Stimulated activated CD4-positive, alpha-beta T cell treated with anti-CD3 and anti-CD28 coated beads, Interleukin-4, amount 100 ng/mL, for 48 hours (primary cell): ENCODE measurements at places on chromosomes 4 and X.

GRCh38 chrX:136711147-136711546, 63.2 kb downstream of the CD40LG start:
- no peak for DNase-seq

DNA sequence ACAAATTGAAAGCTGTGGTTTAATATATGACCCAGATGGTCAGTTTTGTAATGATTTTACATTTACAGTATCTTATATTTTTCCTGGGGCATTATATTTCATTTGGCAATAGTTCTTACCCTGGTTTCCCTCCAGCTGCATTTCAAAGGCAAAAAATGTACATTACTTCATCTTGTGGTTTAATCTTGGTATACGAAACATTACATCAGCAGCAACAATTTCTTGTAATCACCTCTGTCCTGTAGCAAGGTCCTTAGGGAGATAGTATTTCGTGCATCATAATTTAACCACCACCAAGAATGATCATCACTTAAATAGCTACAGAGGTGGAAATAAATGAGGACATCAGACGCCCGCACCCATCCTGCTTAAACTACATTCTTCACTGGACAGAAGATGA, 48.8 kb downstream of the HS6ST2 start:
- DNase-seq: no peak

GRCh38 chr4:153450544-153450917, 15.6 kb upstream of the TMEM131L start:
- DNase-seq: no peak

GRCh38 chrX:24494647-24495075, 29.6 kb downstream of the PDK3 start:
- DNase-seq: no peak

DNA sequence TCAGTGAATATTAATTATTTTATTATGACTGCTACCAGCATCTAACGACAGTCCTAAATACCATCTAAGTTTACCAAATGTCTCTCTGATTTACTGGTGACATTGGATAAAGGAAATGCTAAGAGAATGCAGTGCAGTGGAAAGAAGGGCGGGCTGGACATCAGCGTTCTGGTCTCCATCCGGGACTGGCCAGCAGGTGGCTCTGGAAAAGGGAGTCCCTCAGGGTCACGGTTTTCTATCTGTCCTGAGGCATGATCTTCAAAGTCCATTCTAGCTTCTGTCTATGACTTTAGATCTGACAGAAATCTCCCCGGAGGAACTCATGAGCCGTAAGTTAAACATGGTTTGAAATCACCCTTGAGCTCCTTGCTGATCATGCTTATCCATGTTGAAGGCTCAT, 3.3 kb downstream of the TRIM2 start:
- no peak for DNase-seq

DNA sequence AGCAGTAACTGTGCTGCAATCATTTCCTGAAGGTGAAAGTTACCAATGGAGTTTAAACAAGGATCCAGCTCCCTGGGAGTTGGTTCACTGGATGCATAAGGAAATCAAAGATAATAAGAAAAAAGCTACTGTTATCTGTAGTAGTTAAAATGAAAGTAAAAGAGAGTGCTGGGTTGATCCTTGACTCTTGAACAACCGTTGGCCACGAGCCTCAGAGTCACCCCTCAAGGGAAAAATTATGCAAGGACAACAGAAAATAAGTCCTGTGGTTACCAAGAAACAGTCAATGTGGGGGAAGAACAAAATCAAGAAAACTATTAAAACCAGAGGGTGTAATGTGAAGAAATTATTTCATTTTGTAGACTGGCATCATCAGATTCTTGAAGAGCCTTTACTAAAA, 49.7 kb upstream of the DDIT4L start:
- DNase-seq: no peak

DNA sequence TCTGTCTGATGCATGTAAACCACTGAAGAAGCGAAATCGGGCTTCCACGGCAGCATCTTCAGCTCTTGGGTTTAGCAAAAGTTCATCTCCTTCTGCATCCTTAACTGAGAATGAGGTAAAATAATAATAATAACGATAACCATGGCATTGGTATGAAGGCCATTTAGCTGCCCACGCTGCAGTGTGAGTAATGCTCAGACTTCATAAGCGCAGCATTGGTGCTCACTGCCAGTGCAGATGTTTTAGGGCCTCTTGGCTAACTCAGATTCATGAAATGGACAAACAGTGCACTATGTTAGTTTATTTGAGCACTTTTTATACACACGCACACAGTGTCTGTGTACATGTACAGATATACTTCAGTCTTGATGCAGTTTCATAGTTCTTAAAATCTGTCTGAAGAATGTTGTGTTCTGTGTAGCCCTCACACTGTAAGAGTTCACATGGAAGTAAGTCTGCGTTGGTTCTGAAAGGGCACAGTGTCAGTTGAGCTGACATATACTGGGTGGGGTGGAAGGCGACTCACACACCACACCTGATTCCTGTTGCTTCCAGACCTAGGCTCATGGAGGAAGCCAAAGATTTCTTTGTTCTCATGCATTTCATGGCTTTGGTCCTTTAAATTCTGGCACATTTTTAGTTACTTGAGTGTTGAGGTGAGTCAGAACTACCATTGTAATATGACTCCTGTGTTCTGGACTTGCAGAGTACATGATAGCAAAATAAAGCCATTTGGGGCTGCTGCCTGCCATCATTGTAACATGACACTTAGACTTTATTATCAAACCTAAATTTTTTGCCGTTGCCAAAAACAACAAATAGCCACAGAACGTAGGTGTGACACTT, 68.7 kb downstream of the NSD2 start:
- DNase-seq: no peak

GRCh38 chrX:71068044-71068918, at the start of gene SNX12:
TSS of gene SNX12 (minus strand) at chrX:71068334. CDS start at chrX:71068306, 28 bp downstream.
- peak; percentile 75 for DNase-seq

- no peak for DNase-seq
Observed at GRCh38 chrX:41293269-41293668, 40.7 kb upstream of the DDX3X start.

DNA sequence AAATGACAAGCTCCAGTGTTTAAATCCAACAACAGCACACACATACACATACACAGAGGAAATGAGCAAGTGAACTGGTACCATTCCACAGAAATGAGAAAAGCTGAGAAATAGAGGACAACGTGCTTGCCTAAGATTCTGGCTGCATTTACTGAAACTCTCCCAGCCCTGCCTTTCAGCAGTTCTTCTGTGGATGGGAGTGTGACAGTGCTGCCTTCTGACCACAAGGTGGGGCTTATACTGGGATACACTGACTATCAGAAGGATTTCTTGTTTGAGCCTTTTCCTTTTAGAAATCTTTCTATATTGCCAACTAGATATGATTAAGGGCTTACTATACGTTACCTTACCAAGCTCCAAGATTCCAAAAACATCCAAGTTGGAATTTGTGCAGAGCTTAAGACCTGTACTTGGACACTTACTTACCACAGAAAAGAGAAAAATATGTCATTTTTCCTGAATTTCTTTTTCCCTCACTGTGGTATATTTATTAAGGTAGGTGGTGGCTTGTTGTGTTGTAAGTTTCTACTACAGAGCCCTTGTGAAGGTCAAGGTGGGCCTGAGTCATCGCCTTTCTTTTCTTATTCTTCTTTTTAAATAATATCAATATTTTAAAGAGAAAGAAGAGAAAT, 10.7 kb upstream of the CXCL8 start:
- DNase-seq: no peak

- DNase-seq: no peak
Observed at GRCh38 chr4:88005076-88005475, 2.4 kb upstream of the PKD2 start.

- DNase-seq: no peak
Observed at GRCh38 chr4:168574581-168575295, 77.9 kb downstream of the PALLD start.

- DNase-seq: no peak
Observed at GRCh38 chr4:25867781-25868294, 5.0 kb upstream of the SEL1L3 start.

GRCh38 chr4:78645853-78646757, 94.5 kb downstream of the ANXA3 start:
- DNase-seq: no peak

GRCh38 chr4:85531560-85532341, 56.8 kb downstream of the ARHGAP24 start:
- no peak for DNase-seq

DNA sequence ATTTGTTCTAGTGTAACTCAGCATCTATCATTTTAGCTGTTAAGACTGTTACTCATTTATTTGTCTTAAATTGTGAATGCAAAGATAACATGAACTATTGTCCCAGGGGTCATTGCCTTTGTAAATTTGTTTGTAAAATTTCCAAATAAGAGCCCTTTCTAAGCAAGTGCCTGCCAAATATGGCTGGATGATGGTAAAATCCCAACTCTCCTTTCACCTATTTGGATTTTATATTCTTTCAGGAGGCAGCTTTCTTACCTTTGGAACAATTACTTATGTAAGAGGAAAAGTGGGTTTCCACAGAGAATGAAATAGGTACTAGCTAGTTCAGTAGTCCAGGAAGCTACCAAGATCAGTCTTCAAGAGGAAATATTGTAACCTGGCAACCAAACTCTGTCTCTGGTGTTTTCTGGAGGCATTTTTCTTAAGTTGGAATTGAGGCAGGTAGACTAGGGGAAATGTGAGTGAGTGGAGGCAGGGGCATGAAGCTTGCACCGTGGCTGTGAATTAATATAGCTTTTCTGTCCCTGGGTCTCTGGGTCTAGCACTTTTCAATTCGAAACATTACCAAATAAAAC, 363.0 kb upstream of the ZCCHC13 start:
- no peak for DNase-seq

GRCh38 chr4:3808597-3808996, 42.4 kb downstream of the ADRA2C start:
- DNase-seq: no peak

DNA sequence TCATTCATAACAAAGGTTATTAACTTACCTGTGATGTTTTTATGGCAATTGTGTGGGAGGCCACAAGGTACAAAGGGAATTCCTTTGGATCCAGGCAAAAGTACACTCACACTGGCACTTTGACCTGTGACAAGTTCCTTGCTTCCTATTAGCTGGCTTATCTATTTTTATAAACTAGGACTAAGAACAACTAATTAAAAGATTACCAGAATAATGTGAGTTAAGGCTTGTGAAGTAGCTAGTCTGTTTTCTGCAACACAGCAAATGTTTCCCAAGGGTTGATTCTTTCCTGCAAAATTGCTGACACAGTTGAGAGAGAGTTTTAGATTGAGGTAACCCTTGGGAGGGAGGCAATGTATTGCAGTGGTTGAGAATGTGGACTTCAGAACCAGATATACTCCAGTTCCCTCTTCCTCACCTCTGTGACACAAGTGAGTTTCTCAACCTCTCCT, 107.9 kb downstream of the CPEB2 start:
- no peak for DNase-seq

DNA sequence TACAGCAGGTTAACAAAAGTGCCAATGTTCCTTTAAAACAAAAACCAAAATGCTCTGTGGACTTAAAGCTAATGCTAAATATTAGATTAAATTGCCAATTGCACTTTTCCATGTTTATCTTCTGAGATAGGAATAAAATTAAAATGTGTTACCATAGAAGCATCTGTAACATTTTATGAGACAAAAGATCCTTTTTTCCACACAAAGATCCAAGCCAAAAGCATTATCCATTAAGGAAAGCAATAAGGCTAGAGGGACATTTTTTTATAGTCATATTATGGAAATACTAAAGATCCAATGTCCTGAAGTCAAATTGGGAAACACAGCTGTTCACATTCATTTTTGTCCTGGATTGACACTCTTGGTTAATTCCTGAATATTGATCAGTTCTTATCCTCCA, 73.6 kb downstream of the PALLD start:
- DNase-seq: no peak

GRCh38 chr4:139177869-139178619, 1.0 kb upstream of the ELF2 start:
- DNase-seq: peak; percentile 79

DNA sequence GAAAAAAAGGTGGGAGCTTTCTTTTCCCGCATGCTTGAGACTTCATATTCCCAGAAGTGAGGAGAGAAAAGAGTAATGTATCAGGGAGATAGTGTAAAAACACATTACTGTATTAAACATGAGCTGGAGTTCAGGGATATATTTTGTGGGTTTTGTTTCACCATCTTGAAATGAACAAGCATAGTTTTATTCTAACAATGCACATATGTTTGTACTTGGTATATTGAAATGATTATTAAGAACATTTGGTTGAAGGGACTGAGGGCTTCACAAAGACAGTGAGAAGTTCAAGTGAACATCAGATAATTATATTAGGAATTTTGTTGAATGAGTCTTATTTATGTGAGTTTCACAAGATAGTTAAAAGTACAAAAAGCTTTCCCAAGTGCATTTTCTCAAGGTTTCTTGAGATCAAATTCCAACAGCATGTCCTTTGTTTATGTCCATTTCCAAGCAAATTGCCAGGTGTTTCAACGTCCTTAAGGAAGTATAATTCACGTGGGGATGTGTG, 368.8 kb downstream of the ANKRD50 start:
- no peak for DNase-seq

GRCh38 chrX:45850775-45851433, 650.2 kb upstream of the DIPK2B start:
- DNase-seq: no peak

- no peak for DNase-seq
Observed at GRCh38 chr4:147325571-147325981, 155.3 kb upstream of the EDNRA start.

- DNase-seq: no peak
Observed at GRCh38 chrX:118825227-118825626, 1.6 kb downstream of the ZCCHC12 start.

GRCh38 chrX:72110051-72110875, 21.5 kb downstream of the RTL5 start:
- DNase-seq: no peak

DNA sequence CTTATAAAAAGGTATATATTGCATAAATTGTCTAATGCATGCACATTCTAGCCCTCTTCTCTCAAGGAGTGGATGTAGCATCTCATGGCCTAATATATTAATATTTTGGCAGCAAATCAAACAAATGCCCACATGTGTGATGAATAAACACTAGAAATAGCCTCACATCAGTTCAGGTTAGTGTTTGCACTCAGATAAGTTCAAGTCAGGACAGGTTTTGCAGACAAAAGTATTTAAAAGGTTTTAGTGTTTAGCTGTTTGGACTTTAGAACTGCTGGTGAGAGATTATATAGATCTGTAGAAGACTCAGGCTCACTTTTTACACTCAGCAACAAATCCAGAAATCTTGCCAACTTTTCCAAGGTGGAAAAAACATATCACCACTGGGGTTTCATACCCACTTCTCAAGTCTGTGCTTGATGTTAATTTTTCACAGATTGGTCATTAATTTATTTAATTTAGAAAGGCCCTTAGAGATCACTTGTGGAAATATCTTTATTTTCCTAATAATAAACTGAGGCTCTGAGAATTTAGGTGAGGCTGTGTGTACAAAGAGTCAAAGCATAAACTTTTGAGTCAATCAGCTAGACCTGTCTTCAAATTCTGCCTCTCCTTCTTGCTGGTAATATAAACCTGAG, 362.6 kb downstream of the GASK1B start:
- DNase-seq: no peak

- DNase-seq: no peak
Observed at GRCh38 chrX:136812286-136812685, 31.6 kb upstream of the ARHGEF6 start.

GRCh38 chr4:6873792-6874461, 35.7 kb upstream of the TBC1D14 start:
- peak; percentile 78 for DNase-seq
